ENCODE measurements at places on chromosomes 7 and 10.

DNA sequence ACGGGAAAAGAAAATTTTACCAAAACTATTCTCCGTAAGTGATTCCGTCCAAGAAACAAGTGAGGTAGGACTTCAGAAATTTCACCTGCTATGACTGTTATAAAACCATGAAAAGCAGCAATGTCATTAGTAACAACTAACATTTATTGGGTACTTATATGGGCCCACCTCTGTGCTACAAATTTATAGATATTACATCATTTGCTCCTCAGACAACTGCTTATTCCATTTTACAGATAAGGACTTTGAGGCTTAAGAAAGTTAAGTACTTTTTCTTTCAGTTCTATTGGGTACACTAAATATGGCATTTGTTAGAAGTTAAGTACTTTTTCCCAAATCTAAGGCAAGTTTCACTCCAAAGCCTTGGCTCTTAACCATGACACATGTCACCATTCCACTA, 36.3 kb downstream of the HACD1 start:
- DNase-seq: no peak

DNA sequence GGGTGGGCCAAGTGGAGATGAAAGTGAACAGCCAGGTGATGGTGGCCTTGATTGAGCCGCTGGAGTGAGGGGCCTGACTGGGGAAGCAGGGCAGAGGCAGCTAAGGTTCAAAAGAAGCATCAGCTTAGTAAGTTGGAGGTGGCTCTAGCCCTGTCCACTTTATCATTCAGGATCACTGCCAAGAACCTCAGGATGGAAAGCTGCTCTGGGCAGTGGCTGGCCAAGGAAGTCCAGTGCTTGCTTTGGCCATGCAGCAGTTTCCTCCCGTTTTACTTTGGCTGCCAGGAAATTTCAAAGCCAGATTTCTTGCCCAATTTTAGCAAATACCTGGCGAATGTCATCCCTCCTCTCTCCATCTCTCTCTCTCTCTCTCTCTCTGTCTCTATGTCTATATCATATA, 384.9 kb downstream of the PLXNA4 start:
- no peak for DNase-seq

DNA sequence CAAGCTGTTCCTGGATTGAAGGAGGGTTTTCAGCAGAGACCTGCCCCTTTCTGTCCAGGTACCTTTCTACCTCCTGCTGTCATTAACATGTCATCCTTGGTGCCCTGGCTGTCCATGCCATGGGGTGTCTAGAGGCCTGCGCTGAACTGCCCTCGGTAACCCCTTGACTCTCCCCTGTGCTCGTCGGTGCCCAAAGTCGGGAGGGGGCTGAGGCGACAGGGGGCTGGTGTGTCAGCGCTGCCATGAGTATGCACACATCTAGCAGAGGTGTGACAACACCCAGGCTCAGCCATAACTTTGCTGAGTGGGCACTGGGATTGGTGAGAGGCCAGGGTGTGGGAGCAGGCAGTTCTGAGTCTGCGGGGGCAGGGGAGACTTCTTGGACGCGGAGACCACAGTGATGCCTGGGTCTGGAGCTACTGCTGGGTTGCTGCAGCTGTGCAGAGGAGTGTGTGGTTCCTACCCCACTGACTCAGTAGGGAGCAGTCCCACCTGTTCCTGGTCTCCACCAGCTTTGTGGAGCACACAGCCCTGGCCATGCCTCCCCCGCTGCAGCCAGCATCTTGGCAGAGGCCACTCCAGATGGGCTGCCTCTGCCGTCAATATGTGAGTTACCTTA, 376.2 kb upstream of the SEMA3C start:
- no peak for DNase-seq

DNA sequence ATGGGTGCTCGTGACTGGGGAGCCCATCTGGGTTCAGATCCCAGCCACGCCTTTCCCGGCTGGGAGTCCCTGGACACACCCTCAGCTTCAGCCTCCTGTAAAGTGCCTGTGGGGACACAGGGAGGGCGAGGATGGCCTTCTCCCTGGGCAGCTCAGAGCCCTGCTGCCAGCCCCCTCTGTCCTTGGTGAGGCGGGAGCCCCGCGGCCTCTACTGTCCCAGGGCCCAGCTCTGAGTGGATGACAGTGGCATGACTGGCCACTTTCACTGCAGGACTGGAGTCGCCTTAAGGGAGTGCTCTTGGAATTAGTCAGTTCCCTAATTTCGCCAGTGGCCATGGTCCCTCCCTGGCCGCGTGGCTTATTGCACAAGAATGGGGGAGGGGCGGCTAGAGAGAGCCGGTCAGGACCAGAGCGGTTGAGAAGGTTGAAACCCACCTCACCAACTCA, 4.6 kb downstream of the BRI3 start:
- no peak for DNase-seq

- no peak for DNase-seq
Observed at GRCh38 chr10:112680586-112680985, 233.6 kb downstream of the VTI1A start.

DNA sequence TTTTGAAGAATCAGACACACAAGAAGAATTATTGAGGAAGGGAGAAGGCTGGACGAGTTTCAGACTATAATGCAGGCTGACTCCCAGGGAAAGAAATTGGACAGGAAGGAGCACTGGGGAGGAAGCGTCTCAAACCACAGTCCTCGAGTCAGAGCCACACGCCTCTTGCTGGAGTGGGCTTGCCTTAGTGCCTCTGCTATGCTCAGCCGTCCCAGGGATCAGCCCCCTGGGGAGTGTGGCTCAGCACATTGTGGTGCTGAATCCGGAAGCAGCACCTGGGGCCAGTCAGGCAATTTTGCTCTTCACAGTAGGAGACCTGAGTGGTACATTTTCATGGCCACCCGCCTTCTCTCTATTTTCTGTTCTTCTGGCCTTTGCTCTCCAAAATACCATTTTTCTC, 67.4 kb upstream of the SLC35G1 start:
- DNase-seq: no peak

DNA sequence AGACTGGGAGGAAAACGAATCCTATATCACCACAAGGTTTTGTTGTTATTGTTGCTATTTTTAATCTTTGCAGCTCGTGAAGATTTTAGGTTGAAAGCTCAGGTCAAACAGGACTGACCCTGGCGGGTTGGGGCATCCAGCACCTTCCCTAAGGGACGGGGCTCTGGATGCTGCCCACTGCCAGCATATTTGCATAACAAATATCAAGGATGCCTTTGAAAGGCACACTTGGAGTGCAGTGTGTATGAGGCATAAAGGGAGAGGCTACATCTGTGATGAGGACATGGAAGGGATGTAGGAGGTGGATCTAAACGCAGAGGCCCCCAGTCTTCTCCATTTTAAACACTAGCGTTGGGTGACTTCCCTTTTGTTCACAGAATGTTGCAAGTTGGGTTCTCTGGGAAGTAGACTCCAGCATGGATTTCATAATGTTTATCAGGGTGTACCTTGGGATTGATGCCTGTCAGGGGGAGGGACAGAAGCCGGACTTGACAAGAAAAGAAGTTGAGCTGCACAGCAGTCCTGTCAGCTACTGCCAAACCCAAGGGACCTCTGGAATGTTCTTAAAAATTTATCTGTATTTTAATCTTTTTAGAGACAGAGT, 181.1 kb upstream of the IMMP2L start:
- DNase-seq: no peak

GRCh38 chr10:65793738-65794425, 1132.0 kb upstream of the LRRTM3 start:
- no peak for DNase-seq

DNA sequence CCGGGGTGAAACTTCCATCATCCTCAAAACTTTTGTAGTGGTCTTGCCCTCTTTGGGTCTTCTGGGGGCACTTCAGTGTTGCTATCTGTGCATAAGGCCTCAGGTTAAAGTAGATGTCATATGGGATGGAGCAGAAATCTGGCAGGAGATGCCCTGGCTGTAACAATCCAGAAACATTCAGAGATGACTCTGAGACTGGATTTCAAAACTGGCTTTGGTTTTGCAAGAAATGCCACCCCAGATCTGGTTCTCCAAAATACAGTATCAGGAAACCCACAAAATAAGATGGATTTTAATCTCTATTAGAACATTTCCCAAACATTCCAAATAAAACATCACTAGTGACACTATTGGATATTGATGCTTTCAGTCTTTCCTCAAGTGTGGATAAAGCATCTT, 191.5 kb downstream of the REEP3 start:
- DNase-seq: no peak

DNA sequence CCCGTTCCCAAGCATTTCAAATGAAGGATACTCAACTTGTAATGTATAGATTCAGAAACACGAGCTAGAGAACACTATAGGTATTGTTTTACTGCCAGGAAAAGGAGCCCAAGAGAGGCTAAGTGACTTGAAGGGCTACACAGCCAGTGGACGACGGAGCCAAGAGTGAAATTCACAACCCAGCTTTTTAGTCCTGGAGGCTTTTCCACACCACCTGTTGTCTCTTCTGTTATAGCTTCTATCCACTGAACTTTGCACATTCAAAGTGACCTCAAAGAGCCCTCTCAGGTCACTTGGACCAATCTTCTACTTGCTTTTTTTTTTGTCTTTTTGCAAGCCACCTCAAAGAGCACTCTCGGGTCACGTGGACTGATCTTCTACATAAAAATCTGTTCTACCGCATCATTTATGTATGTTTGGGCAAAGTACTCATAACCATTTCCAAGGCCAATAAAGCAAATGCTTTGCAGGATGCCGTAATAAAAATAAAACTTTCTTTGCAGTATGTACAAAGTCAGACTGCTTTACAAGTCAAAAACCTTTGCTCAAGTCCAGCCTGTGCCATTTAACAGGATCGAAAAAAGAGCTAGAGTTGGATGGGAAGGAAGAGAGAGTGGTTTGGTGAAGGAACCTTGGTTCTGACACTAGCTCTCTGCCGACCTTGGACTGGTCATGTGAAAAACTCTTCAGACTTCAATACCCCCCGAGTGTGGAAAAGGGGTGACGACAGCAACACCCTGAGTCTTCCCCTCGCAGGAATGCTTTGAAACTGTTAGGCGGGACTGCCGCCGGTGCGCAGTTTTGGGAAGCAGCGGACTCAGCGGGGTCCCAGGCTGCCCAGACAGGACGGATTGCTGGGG, 821 bp downstream of the SLC35B4 start:
- no peak for DNase-seq

- DNase-seq: no peak
Observed at GRCh38 chr7:119436882-119437281, 836.1 kb upstream of the KCND2 start.

DNA sequence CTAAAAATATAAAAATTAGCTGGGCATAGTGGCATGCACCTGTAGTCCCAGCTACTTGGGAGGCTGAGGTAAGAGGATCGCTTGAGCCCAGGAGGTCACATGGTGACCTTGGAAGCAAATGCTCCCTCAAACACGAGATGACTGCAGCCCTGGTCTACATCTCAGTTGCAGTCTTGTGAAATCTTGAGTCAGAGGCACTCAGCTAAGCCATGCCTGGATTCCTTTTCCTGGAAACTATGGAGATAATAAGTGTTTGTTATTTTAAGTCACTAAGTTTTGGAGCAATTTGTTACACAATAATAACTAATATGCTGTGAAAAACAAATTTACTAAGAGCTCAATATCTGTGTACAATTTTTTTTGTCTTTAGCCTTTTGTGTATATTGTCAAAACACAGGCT, 284.3 kb upstream of the KAT6B start:
- DNase-seq: no peak

GRCh38 chr10:127563718-127564553, 14.8 kb downstream of the NPS start:
- no peak for DNase-seq

GRCh38 chr7:134468054-134468453, 9.2 kb upstream of the AKR1B1 start:
- DNase-seq: no peak

DNA sequence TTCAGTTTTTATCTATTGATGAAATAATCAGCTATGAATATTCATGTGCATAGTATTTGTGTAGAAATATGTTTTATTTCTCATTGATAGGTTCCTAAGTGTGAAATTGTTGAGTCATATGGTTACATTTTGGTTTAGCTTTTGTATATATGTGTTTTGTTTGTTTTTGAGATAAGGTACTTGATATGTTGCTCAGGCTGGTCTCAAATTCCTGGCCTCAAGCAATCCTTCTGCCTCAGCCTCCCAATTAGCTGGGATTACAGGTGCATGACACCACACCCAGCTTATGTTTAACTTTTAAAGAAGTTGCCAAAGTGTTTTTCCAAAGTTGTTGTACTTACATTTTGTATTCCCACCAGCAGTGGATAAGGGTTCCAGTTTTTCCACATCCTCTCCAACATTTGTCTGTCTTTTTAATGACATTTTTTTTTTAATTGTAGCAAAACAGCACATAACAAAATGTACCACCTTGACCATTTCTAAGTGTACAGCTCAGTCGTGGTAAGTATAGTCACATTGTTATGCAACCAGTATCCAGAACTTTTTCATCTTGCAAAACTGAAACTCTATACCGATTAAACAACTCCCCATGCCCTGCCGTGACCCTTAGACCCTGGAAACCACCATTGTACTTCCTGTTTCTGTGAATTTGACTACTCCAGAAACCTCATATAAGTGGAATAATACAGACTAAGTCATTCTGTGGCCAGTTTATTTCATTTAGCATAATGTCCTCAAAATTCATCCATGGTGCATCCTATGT, 12.6 kb upstream of the UBE2D1 start:
- DNase-seq: no peak

DNA sequence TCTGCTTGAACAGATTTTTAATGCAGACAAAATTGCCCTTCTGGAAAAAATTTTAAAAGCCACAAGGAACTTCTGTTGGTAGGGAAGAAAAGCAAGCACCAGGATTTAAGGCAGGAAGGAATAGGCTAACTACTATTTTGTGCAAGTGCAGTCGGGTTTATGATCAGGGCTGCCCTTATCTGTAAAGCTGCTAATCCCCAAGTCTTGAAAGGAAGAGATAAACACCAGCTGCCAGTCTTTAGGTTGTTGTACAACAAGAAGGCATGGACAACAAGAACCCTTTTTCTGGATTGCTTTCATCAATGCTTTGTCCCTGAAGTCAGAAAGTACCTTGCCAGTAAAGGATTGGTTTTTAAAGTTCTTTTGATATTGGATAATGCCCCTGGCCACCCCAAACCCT, 40.7 kb downstream of the RALA start:
- no peak for DNase-seq

GRCh38 chr7:121489440-121489839, 93.3 kb upstream of the FAM3C start:
- DNase-seq: no peak

- no peak for DNase-seq
Observed at GRCh38 chr7:83065714-83066113, 97.0 kb downstream of the PCLO start.

DNA sequence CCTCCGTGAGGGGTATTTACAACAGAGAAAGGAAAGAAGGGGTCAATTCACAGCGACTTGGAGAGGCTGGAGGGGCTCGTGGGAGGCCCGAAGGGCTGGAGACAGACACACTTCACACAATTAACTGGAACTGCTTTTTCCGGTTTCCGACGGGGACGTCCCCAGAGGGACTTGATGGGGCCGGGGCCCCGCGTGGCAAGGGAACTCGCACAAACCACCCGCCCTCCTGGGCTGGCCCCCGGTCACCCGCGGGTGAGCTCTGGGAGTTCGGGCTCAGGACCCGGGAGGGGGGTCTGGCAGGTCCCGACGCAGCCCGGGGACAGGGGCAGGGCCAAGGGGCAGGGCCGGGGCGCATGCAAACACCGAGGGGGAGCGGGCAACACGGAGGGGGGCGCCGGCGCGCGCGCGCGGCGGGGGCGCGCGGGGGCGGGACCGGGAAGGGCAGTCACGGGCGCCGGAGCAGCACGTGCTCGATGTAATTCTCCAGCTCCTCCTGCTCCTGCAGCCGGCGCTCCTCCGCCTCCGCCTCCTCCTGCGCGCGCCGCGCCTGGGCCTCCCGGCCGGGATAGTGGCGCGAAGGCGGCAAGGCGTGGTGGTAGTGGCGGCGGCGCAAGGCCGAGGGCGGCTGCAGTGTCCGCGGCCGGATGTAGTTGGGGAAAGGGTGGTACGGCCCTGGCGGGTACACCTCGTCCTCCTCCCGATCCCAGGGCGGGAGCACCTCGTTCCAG, 2.7 kb downstream of the VGF start:
- no peak for DNase-seq

All from stimulated activated CD8-positive, alpha-beta memory T cell treated with anti-CD3 and anti-CD28 coated beads, Interleukin-7, amount 100 ng/mL, for 1 hour (primary cell).